ENCODE measurements at places on chromosomes 2 and 18. TPM values are rescaled to one million over a fixed set of nuclear protein-coding genes. Genes with fewer than 3 reads are reported as not detected.

DNA sequence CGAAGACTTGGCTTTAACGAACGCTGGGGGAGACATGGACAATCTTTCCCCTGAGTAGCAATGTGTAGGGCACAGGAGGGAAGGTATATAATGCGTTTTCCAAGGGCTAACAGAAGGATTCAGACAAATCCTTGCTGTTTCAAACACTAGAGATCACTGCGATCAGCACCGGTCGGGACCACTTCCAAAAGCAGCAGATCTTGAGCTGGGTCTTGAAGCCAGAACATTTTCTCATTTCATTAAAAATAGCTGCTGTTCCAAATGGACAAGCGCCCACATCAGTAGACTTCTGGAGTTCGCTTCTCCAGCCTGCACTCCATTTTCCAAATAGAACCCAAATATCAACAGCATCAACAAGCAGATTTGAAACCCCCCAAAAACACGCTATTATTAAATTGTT is 65.1 kb upstream of the MAPRE2 start:
- no peak for DNase-seq

GRCh38 chr2:176160251-176160985 is 3.3 kb downstream of the HOXD3 start:
- no peak for DNase-seq

GRCh38 chr2:212032032-212032431 is 506.6 kb downstream of the ERBB4 start:
- DNase-seq, result no peak

GRCh38 chr2:192148241-192148619 is 46.5 kb downstream of the TMEFF2 start:
- DNase-seq, result no peak

DNA sequence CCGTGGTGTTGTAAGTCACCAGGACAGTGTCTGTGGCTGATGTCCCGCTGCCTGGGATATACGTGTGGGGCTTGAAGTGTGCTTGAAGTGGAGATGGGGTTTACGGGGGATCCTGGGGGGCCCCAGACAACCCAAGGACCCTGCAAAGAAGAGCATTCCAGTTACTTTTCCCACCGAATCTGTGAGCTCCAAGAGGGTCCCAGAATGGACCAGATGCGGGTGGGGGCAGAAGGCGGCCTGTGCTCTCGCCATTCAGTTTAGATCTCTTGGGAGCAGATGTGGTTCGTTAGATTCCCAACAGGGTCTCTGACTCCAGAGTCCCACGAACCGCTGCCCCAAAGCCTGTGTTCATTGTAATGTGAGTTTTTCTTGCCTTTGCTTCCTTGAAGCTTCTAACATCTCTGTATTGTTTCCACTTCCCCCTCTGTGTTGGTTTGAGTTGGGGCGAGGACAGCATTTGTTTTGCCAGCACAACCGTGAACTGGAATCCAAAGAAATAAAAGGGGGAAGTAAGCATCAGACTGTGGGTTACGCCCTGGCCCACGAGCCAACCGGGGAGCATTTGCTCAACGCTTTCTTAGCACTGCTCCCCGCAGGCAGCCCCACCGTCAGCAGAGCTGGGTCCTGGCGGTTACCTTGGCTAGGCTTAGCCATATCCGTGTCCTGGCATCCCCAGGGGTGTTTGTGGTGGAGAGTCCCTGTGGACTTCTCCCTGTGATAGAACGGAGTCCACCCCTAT is 92.1 kb downstream of the SH3BP4 start:
- no peak for DNase-seq

DNA sequence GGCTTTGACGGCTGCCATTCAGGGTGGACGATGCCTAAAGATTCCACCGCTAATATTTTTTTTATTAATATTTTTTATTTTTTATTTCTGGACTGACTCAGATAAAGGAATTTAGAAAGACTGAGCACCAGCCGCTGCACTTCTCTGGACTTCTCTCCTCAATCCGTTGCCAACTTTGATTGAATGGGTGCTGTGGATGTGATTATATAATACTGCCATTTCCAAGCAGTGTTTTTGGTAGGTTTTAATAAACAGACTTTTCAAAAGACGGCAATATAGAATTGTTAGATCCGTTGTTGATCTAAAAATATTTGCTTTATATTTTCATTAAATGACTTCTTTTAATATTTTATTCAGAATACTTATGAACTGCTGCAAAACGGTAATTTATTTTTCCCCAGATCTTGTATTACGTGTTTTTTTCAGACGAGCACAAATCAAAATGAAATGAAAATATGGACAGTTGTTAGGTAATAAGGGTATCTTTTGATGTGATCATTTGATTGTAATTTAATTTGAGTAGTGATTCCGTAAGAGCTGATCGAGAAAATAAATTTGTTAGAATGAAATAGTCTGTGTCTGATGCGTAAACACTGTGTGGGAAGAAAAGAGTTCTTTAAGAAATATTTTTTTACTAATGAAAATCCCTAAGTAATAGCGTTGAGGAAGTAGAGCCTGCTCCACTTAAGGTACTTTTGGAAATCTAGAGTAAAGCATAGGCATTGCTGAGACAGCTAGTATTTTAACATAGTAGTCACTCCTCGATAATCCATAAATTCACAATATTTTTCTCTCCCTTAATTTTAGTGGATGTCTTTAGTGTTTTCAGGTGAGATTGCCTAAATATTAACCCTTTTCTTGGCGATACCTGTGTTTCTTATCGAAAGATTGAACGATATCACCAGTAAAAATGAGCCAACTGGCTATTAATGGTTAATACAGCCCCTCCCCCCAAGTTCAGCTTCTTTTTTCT is 4.4 kb downstream of the POU3F3 start:
- no peak for DNase-seq

- DNase-seq, result no peak
Measured at GRCh38 chr18:39622431-39622830, 2056.8 kb upstream of the CELF4 start.

DNA sequence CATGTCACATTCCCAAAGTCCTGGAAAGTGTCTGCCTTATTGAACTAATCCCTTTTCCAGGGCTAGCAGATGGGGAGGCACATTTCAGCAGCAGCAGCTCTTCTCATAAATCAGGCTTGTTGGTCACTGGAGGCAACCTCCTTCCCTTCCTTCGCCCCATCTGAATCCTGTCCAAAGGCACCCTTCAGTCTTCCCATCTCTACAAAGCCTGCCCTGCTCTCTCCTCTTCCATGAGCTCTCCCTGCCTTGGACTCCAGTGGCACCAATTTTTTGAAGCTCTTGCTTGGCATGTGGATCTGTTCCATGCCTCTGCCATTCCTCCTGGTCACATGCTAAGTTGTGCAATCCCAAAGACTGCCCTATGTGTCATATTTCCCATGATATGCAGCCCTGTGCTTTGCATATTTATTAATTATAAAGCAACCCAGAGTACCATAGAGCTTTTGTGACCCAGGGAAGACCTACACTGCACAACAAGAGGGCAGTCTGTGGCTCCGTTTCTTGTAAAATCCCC is 70.3 kb downstream of the ANTXR1 start:
- DNase-seq, result peak; percentile 47

- no peak for DNase-seq
Measured at GRCh38 chr2:33136566-33136965, 189.8 kb downstream of the LTBP1 start.

DNA sequence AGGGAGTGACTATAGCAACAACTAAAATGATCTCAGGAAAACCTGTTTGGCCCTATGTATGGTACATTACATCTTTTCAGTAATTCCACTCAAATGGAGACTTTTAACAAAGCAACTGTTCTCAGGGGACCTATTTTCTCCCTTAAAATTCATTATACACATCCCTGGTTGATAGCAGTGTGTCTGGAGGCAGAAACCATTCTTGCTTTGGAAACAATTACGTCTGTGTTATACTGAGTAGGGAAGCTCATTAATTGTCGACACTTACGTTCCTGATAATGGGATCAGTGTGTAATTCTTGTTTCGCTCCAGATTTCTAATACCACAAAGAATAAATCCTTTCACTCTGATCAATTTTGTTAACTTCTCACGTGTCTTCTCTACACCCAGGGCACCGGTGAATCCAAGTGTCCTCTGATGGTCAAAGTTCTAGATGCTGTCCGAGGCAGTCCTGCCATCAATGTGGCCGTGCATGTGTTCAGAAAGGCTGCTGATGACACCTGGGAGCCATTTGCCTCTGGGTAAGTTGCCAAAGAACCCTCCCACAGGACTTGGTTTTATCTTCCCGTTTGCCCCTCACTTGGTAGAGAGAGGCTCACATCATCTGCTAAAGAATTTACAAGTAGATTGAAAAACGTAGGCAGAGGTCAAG is 955 bp downstream of the TTR start:
- DNase-seq, result no peak

DNA sequence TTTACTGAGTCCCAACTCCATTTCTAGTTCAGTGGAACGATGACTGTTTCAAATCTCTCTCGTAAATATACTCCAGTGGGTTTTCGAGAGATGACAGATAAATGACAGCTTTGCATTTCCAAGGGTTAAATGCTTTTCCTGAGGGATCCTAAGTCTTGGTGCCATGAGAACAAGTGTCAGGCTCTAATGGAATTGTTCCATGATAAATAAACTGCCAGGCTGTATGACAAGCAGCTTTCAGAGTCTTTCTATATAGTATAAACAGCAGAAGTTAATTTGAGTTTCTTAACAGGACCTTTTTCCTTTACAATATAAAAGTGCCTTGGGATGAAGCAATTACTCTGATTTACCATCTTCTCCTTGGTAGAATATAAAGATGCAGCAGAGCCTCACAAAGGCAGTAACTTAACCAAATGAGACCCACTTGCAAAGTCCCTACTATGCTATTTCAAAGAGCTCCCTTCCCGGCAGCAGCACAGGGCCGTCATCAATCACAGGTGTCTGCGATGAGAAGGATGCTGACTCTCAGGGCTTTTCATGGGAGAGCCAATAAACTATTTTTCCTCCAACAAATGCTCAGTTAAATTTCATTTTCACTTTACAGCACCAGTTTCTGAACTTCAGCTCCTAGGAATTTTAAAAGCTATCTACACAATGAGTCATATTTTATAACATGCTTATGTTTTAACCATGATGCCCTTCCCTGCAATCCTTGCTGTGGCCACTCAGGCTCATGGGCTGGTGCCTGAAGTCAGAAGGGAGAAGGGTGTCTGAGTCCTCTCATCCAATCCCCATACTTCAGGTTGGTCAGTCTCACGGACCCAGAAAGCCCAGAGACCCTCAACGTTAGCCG is 123.8 kb downstream of the AFF3 start:
- DNase-seq, result no peak

DNA sequence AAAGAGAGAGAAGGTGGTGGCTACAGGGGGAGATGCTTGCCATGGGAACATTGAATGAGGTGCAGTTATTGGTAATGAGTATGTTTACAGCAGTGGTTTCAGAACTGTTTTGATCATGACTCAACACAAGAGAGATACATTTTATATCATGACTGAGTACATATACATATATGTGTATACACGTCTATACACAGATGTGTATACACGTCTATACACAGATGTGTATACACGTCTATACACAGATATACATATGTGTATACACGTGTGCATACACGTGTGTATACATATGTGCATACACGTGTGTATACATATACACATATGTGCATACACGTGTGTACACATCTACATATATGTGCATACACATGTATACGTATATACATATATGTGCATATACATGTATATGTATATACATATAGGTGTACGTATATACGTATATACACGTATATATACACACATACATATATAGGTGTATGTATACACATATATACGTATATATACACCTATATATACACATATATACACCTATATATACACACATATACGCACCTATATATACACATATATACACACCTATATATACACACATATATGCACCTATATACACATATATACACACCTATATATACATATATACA is 518.5 kb downstream of the TSN start:
- DNase-seq, result no peak

DNA sequence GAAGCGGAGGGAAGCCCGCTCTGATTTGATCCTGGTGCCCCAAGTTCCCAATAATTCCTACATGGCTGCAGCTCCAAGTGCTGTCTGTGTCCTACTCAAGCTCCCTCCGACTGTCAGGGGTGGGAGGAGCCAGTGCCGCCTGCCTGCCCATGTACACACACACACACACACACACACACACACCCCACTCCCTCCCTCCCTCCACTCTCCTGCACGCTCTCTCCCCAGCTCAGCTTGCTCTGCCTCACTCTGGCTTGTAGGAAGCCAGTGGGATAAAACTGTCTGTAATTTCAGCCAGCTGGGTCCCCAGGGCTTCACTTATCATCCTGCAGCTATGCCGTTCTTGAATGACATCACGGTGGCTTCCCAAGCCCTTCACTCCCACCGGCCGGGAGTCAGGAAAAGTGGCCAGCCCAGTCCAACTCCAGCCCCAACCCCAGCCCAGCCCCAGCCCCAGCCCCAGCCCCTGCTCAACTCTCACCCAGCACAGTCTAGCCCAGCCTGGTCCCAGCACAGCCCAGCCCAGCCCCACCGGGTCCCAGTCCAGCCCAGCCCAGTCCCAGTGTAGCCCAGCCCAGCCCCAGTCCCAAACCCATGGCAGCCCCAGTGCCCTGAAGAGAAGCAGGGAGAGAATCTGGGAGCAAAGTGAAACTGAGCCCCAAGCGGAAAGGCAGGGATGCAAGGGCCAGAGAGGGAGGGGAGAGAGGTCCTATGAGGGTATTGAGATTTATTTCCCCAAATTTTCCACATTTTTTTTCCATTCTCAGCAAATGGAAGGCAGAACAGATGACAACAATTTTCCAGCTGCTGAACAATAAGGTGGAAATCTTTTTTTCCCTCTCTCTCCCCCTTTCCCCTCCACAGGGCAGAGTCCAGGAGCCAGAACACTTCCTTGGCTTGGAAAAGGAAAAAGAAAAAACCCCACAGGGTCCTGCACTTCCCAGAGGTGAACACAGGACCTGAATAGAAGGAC is 144.0 kb downstream of the TNS1 start:
- peak; percentile 83 for DNase-seq

DNA sequence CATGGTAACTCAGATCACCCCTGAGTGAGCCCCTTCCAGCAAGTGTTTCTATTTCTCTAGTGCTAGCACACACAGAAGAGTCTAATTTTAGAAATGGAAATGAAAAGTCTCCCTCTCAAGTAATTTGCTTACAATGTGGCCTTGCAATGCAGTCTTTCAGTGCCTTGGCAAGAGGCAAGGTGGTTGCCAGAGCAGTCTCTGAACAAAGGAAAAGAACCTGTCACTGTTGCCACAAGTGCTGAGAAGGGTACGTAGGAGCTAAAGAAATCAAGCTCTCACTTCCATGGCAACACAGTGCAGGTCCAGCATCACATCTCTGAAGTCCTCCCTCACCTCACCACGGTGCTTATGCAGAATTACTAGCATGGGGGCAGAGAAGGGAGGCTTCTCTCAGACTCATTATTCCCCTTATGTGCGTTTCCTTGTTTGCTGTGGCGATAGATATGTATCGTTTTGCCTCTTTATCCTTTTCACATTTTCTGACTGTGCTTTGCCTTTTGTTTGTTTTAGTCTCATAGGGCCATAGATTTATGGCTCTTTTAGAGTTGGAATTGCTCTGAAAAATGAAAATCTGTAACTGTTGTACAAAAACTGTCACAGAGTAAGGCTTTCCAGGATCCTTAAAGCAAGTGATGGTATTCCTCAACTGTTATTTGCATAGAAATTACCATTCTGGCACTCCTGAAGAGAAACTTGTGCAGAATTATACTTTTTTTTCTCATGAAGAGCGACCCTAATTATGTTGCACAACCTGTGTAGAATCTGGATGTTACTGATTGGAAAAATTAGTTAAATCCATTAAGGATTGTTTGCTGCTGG is 164.8 kb downstream of the CCDC85A start:
- DNase-seq, result no peak

GRCh38 chr2:108616751-108617161 is 82.5 kb downstream of the LIMS1 start:
- DNase-seq, result no peak

The PSMA8 gene
- total RNA-seq, result not detected

The DNER gene
- 0.34 TPM for total RNA-seq

The CENPA gene
- total RNA-seq, result 0.26 TPM

The PIEZO2 gene
- 3.9 TPM for total RNA-seq
